ENCODE measurements at places on chromosomes 2 and 18.

DNA sequence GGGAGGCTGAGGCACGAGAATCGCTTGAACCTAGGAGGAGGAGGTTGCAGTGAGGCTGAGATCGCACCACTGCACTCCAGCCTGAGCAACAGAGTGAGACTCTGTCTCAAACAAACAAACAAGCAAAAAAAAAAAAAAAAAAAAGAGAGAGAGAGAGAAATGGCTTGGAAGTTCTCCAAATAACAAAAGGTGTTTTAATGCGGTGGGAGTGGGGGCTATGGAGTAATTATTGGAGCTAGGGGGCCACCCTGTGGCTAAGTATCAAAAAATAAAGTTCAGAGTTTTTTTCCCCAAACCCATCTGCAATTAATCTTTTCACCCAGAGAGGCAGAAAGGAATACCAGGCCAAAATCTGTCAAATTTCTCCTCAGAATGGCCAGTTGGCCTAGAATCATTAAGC lies 23.0 kb upstream of the CEP68 start:
- DNase-seq = no peak

DNA sequence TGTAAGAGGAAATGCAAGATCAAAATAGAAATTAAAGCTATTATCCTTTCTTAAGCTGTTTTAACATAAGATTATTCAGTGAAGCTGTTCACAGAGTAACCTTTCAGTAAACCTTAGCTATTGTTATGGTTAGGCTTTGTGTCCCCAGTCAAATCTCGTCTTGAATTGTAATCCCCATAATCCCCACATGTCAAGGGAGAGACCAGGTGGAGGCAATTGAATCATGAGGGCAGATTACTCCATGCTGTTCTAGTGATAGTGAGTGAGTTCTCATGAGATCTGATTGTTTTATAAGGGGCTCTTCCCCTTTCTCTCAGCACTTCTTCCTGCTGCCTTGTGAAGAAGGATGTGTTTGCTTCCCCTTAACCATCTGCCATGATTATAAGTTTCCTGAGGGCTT lies 424.4 kb downstream of the DSEL start:
- no peak for DNase-seq

GRCh38 chr2:555164-555922 lies 121.9 kb downstream of the TMEM18 start:
- no peak for DNase-seq

GRCh38 chr2:108253106-108253505 lies 13.3 kb downstream of the SULT1C3 start:
- no peak for DNase-seq

- DNase-seq = no peak
Observed at GRCh38 chr18:9708057-9708433, at the start of gene RAB31. RAB31 (plus strand) TSS chr18:9708301; CDS start chr18:9708406, 105 bp downstream.

- DNase-seq = peak; percentile 94
Observed at GRCh38 chr2:27380626-27381545, at the start of gene ZNF513. ZNF513 (minus strand) TSS chr2:27380734; CDS start chr2:27380526, 208 bp downstream.

GRCh38 chr2:238466243-238466756 lies 39.6 kb downstream of the ASB1 start:
- no peak for DNase-seq

DNA sequence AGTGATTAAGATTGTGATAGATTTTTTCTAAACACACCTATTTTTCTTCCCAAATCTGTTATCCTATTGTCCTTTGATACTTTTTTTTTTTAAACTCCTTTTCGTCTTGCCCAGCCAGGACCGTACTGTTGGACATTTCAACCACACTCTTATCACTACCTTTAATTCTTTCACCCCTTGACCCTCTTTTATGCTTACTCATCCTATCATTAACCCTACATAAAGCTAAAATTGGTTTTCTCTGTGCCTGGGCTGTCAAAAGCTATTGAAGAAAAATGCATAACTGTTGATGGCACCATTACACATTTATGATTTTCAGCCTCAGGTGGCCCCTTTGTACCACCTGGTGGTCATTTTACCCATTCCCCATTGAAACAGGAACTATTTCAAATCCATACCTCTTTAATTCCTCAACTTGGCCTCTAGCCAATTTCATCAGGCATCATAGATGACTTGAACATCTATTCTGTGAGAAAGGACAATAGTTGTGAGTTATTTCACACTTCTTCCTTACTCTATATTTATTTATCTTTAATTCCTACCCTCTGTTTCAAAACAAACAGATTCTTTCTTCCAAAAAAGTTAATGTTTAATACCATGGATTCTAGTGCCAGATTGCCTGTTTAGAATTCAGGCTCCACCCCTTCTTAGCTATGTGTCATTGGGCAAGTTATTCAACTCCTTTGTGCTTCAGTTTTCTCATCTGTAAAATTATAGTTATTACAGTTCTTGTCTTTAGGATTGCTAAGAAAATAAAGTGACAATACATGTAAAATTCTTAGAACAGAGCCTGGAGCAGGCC lies 258.6 kb downstream of the CAMKMT start:
- DNase-seq = no peak

- no peak for DNase-seq
Observed at GRCh38 chr18:31680433-31680811, 4.0 kb downstream of the B4GALT6 start.

DNA sequence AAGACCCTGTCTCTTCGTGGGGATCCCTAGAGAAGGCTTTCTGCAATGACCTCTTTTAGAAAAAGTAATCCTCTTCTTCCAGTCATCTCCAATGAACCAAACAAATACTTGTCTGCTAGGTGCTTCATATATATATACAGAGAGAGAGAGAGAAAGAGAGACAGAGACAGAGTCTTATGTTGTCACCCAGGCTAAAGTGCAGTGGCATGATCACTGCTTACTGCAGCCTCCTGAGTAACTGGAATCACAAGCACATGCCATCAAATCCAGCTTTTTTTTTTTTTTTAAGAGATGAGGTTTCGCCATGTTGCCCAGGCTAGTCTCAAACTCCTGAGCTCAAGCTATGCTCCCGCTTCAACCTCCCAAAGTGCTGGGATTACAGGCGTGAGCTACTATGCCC lies 18.6 kb upstream of the PKDCC start:
- DNase-seq = no peak

DNA sequence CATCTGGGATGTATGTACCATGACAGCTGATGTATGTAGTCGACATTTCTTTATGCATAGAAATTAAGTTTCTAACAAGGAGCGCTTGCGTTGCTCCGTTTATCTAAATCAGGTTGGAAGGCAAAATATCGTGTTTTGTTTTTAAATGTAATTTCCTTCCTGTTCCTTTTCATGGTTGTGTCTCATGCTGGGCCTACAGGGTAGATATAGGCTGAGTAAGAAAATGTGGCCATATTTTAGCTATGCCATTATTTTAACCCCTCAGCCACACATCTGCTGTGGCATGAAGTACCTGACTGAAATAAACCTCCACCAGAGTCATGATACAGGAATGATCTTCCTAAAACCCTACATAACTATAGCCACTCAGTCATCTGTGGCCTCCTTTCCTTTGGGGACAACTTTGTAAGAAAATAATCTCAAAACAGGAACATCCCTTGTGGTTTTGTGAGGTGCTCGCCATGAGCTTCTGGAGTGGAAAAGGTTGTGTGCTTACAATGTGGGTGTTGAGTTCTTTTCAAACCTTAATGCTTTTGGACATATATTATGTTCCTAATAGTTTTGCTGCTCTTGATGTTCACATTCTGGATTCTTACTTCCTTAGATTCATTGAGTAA lies 214.3 kb downstream of the FAM210A start:
- DNase-seq = no peak

DNA sequence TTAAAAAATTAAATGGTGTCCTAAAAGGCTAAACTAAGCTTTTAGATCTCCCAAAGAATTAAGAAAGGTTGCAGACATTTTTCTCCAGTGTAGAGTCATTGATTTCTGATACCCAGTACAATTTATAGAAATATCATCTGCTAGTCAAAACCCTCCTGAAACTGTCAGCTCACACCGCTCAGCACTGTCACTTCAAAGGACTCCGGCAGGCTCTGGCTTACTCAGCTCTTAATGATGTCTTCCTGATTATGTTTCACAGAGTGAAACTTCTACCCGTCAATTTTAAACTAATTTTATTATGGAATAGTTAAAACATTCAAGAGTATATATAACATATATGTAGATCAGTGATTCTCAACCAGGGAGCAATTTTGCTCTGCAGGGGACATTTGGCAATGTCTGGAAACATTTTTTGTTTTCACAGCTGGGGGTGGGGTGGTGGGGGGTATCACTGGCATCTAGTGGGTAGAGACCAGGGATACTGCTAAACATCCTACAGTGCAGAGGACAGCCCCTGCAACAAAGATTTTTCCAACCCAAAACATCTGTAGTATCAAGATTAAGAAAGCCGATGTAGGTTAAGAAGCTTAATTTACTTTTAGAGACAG lies 31.6 kb downstream of the CDK15 start:
- no peak for DNase-seq

- no peak for DNase-seq
Observed at GRCh38 chr2:235553696-235554100, 59.9 kb downstream of the AGAP1 start.

DNA sequence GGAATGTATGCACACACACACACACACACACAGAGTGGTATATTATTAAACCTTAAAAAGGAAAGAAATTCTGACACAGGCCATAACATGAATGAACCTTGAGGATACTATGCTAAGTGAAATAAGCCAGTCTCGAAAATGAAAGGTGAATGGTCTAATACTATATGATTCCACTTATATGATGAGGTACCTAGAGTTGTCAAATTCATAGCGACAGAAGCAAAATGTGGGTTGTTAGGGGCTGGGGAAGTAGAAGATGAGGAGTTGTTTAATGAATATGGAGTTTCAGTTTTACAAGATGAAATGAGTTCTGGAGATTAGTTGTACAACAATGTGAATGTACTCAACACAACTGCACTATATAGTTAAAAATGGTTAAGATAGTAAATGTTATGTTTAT lies 118.1 kb downstream of the ABCA12 start:
- no peak for DNase-seq

GRCh38 chr2:60058781-60059180 lies 494.7 kb downstream of the BCL11A start:
- DNase-seq = no peak

DNA sequence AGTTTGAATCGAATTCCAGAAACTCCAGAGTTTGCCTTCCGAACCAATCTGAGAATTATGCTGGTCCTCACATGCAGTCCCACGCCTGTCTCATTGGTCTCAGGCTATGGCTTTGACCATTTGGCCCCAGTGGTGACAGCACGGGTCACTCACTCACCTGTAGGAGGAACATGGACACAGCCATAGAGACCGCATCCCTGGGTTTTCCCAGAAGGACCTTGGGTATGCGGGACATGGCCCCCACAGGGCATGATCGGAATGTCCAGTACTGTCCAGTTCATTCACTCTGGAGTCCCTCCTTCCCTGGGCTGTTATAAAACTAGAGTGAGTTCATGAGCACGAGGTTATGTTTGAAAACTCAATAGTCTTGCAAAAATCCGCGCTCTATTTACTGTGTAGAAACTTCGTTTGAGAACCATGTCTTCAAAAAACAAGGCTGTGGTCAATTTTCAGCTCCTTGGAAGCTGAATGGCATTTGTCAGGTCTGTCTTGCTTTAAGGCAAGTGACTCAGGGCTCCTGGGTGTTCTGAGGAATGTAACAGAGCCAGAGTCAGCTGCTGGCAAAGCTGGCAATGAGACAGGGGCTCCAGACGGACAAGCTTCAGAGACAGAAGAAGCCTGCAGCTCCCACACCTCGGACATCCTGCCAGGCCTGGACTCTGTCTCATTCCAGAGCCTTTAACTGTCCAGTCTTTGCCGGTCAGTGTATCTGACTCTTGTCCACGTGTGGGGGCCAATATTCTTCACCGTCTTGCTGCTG lies 86.7 kb upstream of the TMEM18 start:
- DNase-seq = no peak

DNA sequence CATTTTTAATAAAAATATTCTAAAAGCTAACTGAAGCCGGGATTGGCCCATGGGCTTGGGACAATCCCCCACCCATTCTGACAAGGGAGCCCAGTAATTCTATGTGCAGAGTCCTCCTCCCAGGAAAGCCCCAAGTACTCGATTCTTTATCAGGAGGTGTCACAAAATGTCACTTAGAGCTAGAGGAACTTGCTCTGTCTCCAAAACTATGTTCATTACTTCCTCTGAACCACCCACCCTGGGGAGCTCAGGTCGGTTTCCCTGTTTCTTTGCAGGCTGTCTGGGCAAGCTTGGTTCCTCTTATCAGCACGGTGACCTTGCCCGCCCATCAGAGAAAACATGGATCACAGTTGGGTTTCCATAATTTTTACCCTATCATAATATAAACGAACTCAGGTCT lies 430.6 kb upstream of the ID2 start:
- DNase-seq = no peak

DNA sequence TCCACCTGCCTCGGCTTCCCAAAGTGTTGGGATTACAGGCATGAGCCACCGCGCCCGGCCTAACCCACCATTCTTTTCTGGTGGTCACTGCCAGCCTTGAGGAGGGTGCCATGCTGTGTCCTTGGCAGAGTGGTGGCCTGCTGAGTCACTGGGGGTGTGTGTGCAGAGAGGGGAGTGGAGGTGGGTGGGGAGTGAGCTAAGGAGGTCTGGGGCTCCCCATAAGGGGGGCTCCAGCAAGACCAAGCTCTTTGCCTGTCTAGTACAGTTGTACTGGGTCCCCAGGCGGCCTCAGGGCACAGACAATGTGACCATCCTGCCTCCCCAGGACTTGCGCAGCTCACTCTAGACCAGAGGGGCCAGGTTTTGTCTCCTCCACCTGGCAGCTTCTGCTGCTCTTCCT lies 36.1 kb downstream of the LAMA3 start:
- no peak for DNase-seq

GRCh38 chr2:186592137-186592875 lies 2.5 kb downstream of the ITGAV start:
- no peak for DNase-seq

DNA sequence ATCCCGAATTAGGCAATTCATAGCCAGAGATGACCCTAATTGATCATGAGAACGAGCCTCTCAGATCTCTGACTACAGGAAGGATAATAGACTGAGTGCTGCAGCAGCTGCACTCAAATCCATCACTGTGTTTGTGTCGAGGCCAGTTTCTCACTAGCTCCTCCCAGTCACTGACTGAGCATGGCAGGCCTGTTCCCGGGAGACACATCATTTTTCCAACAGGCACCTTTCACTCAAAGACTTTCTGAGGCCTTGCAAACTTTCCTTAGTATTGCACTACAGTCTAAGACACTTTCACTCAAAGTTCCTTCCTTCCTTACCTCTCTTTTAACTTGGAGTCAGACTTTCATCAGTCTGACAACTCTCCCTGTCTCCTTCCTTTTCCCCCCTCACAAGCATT lies 13.7 kb downstream of the SOS1 start:
- no peak for DNase-seq

GRCh38 chr18:5646739-5647138 lies 102.9 kb upstream of the EPB41L3 start:
- no peak for DNase-seq

DNA sequence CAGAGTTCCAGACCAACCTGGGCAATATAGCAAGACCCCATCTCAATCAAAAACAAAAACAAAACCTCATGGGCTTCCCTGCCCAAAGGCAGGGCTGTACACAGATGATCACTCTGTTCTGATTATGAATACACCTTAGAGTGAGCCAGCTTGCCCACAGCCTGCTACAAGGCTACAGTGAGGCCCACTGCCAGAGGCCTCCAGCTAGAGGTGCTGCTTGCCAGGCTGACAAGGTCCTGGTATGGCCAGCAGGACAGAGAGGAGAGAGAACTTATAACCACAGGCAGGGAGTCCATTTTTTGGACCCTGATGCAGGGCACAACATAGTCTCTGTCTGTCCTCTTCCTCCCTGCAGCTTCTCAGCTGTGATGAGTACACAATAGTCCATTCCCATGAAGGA lies 41.5 kb downstream of the KANSL3 start:
- no peak for DNase-seq

- DNase-seq = no peak
Observed at GRCh38 chr18:68817584-68817983, 19.7 kb downstream of the CCDC102B start.
